SJCRH30 (cell line): ENCODE measurements at places on chromosomes 5 and 9. TPM values are rescaled to one million over a fixed set of nuclear protein-coding genes. Genes with fewer than 3 reads are reported as not detected.

GRCh38 chr5:151497391-151498002 lies 50.1 kb downstream of the SLC36A1 start:
- DNase-seq = no peak

GRCh38 chr5:146009020-146009419 lies 72.6 kb downstream of the SH3RF2 start:
- no peak for DNase-seq

DNA sequence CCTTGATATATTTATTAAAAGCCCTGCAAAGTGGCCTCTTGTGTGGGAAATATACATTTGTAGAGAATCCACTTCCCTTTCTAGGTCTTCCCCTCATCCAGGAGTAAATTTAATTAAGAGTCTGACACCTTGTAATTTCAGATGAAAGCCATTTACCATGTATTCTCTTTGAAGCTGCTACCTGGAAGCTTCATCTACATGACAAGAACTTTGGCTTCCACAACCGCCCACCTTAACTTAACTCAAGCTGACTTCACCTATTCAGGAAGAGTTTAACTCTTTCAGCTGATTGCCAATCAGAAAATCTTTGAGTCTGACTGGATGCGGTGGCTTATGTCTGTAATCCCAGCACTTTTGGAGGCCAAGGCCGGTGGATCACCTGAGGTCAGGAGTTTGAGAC lies 899.9 kb downstream of the TAF11L14 start:
- DNase-seq = no peak

GRCh38 chr9:37324261-37324683 lies 98.2 kb upstream of the GRHPR start:
- no peak for DNase-seq

DNA sequence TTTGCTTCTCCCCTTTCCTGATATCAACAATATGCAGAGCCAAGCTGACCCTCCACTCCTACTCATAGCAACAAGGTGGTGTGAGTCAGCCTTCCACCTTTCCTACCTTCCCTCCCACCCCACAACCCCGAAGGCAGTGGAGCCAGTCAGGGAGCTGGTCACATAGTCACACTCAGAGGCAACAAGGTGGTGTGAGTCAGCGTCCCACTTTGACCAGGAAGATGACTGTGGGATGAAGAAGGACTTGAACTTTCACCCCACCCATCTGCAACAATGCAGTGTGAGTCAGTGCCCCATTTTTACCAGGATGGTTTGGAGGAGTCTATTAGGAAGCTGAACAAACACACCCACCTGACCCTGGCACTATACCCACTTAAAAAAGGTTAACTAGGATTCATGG lies 30.1 kb upstream of the ZNF782 start:
- DNase-seq = no peak

DNA sequence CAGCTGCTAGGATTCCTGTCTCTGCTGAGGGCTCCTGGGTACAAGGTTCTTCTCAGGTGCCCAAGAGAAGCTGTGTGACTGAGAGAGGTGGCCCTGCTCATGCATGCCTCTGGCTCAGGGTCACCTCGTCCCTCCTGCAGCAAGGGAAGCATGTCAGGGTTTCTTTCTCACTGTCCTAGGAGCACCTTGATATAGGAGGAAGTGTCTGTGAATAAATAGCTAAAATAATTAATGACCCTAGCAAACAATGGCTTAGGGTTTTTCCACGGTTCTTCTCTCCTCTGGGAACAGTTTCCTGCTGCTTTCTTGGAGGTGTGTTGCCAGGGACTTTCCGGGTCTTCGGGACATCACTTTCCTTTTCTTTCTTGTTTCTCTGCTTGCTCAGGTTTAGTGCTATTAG lies 87.2 kb downstream of the ARHGAP26 start:
- DNase-seq = no peak

GRCh38 chr5:163661360-163661759 lies 155.9 kb downstream of the MAT2B start:
- no peak for DNase-seq

- peak; percentile 12 for DNase-seq
These were observed 23.4 kb downstream of the LURAP1L start for GRCh38 chr9:12798066-12798770.

DNA sequence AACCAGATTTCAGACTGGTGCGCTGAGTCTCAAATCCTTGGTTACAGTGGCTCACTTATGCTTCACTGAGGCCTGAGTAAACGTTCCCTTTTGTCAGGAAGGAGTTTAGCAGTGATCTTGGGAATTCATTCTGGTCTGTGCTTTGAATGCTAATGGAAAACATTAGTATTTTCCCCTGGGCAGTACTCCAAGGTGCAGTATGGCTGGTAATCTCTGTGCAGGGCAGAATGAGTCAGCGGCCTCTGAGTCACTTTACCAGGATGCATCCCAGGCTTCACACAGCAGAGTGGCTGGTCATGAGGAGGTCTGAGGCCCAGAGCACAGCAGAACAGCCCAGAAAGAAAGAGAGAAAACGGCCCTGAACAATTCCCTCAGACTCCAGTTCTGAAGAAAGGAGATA lies 54.0 kb downstream of the PCA3 start:
- peak; percentile 44 for DNase-seq

DNA sequence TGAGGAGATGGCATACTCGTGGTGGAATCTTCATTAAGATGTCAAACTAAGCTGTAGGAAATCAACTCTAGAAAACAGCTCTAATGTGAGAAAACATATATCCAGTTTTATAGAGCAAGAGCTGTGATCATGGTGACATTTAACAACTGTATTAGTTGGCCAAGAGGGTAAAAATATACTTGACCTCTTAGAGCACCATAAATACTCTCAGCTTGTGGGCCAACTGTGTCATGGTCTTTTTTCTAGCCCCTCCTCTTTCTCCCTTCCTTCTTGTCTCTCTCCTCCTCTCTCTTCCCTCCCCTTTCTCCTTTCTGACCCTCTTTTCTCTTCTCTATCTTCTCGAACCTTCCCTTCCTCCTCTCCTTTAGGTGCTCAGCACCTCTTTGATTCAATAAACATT lies 54.7 kb downstream of the TMC1 start:
- no peak for DNase-seq

GRCh38 chr9:89425921-89426383 lies 72.0 kb downstream of the SEMA4D start:
- no peak for DNase-seq

- no peak for DNase-seq
These were observed 169.4 kb downstream of the RASEF start for GRCh38 chr9:82893549-82893948.

DNA sequence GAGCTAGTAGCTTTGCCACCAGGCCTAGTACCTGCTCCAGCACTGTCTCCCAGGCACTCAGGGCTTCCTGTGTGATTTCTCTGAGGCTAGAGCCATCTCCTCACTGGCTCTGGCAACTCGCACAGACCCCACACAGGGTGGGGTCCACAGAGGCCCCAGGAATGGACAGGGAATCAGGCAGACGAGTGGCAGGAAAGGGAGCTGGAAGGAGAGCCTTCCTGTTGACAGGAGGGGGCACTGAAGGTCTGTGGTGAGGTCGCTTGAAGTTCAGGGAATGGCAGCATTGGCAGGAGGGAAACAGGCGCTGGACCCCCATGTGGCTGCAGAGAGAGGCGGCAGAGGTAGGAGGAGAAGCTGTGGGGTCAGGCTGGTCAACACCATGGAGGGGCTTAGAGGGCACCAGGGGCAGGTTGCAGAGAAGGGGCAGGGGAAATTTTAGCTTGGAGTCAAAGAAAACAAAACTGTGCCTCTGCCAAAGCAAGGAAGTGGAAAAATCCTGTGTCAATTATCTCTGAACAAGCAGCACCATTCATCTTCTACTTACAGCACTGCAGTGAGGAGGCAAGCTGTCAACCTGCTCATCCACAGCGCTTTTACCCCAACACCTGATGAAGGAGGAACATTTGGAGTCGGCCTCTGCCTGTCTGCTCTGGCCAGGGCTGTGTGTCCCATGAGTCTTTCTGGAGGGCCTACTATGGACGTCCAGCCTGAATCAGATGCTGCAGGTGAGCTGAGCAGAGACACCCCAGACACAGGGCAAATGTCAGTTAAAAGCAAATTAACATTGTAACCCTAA lies 270.2 kb downstream of the FSTL4 start:
- no peak for DNase-seq

- DNase-seq = no peak
These were observed 51.9 kb upstream of the PIP5K1B start for GRCh38 chr9:68653141-68653595.

DNA sequence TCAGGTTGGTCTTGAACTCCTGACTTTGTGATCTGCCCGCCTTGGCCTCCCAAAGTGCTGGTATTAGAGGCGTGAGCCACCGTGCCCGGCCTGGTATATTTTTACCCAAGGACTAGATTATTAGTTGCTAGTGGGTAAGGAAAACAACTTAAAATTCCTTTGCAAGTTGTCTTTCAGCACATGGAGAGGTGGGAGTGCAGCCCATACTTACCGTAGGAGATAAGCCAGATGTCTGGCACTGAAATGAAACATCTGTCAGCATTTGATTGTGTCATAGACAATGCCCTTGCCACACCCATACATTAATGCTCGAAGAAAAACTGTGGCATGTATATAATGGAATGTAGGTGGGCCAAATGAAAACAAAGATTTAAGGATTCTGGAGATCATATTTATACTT lies 36.6 kb upstream of the ANKH start:
- DNase-seq = no peak

- DNase-seq = no peak
These were observed 397.8 kb downstream of the ARRDC3 start for GRCh38 chr5:90985341-90985740.

Gene CDKN2A
- 107 and 128 TPM in 2 replicates for total RNA-seq

Gene GMCL2
- not detected in 2 replicates for total RNA-seq

Gene PHYKPL
- total RNA-seq = 16.0 and 21.2 TPM in 2 replicates

Gene CFAP90
- total RNA-seq = 0.20 TPM in 1 of 2 replicates, not detected in the other

Gene PCDHB15
- total RNA-seq = 0.86 and 0.91 TPM in 2 replicates

Gene SAXO1
- not detected in 2 replicates for total RNA-seq

Gene CARD9
- 8.8 and 11.8 TPM in 2 replicates for total RNA-seq

Gene PCDHA9
- 0.02 TPM in 1 of 2 replicates, not detected in the other for total RNA-seq

Gene PCDHGB4
- 1.7 and 3.1 TPM in 2 replicates for total RNA-seq

Gene IL4
- not detected in 2 replicates for total RNA-seq

Gene FGFR4
- total RNA-seq = 563 and 588 TPM in 2 replicates

Gene RARS1
- 137 and 139 TPM in 2 replicates for total RNA-seq

Gene OR13C8
- not detected in 2 replicates for total RNA-seq
